ENCODE measurements at places on chromosomes 16 and 17. TPM values are rescaled to one million over a fixed set of nuclear protein-coding genes. Genes with fewer than 3 reads are reported as not detected.
A peak's percentile ranks its signal among the peaks of the same experiment; 100 is the strongest.

DNA sequence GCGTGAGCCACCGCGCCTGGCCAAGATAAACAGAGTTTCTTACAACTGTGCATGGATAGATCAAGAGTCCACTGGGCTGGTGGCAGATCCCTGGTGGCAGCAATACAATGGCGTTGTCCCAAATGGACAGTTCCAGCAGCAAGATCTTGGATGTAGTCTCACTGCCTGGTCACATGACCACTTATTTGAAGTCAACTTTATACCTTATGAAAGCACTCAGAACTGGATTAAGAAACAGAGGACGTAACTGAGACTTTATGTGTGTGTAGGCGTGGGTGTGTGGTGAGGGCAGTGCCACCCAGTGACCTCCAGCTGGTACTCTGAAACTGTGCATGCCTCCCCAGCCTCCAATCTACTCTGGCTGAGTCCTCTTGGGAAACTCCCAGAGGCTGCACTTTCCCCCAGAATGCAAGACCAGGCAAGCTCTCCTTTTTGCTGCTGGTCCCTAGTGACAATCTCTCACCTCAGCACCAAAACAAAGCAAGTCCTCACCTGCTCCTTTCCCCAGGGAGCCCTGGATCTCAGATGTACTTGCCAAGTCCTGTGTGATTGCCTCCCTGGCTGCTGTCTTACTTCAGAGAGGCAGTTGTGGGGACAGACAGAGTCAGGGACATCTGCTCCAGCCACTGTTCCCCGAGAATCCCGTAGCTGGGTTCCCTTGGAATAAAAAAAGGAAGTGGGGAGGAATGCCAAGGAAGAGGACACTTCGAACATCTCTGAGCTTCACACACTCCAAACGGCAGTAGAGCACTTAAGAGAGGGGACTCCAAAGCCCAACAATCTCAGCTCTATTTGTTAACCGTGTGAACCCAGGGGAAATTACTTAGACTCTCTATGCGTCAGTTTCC lies 11.7 kb upstream of the ST6GALNAC2 start:
- peak; percentile 64 for DNase-seq

GRCh38 chr16:49635591-49636581 lies 220.0 kb downstream of the ZNF423 start:
- DNase-seq = no peak

DNA sequence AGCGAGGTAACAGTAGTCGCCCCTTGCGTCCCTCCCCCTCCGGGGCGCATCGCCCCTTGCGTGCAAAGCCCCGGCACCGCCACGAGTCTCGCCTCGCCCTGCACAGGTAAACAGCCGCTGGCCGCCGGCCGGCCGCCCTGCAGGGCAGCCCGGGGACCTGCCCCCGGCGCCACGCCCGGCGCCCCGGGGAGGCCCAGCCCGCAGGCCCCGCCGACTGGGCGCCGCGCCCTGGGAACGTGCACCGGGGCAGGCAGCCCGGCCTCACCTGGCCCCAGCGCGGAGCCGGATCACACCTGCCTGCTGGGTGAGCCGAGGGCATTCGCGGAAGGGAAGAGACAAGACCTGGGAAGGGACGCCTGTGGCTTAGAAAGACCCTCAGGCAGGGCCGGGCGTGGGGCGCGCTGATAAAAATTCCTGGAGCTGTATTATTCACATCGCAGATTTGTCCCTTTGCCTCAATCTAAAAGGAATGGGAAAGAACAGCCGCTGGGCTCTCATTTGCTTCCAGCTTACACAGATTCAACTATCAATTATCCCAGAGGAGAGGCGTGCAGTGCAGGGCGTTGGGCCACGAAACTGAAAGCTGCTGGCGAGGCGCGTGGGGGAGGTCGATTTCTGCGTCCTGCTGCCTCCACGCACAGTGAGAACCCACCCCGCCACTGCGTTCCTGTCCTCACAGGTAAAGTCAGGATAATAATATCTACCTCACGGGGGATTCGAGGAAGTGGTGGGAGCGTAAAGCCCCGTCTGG lies 451.9 kb downstream of the SLC39A11 start:
- no peak for DNase-seq

GRCh38 chr16:29111421-29111820 lies 126.6 kb downstream of the LAT start:
- no peak for DNase-seq

DNA sequence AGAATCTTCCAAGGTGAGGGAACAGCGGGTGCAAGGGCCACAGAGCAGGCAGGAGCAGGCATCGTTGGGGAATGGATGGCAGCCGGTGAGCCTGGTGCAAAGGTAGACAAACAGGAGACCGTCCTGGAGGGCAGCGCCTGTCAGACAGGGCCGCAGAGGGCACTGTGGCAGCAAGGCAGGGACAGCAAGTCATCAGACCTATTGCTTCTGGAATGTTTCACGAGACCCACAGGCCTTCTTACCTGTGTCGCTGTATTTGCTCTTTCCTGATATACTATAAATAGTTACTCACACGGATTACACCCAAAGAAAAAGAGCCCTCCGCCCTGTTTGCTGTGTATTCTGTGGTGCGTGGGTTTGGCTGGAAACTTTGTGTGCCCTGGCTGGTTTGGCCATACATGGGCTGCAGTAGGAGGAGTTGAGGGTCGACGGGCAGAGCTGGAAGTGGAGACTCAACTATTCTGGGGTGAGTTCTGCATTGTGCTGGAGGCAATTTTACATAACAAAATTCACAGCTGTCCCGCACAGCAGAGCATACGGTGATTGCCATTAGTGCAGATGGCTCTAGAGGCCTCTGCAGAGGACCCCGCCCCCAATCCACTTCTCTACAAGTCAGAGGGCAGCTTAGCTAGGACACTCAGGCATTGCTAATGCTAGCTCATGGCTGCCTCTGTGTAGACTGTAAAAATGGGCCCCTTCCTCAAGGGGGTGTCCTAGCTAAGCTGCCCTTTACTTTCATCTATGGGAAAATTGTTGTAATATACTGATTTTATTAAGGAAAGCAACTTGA lies 18.6 kb upstream of the POLR3E start:
- no peak for DNase-seq

DNA sequence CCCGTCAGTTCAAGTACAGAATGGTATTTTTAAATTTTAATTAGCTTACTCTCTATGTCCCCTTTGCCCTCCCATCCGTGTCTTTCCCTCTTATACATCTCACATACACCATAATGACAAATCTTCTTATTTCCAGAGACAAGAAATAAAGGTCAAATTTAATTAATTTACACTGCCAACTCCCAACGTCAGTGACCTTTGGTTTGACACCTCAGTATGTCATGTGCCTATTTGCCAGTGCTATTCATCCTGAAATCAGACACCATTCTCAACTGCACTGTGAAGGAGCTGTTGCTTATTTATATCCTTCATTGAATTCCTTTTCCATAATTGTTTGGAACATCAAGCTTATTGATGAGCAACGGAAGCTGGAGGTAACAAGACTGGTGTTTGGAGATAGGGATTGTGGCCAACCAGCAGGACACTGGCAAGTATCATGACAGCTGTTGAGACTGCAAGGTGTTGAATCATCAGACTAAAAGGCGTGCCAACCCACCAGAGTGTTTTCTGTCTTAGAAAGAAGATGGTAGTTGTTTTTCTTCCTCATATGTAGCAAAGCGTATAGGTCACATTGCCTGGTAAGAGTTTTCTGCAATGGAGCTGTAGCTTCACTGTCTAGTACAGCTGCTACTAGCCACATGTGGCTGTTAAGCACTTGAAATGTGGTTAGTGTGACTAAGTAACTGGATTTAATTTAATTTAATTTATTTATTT lies 12.5 kb downstream of the CALCOCO2 start:
- no peak for DNase-seq

QPRT gene
- 20.0 TPM for total RNA-seq

EVI2B gene
- 2.6 TPM for total RNA-seq

OTOP3 gene
- not detected for total RNA-seq

HAS3 gene
- 2.9 TPM for total RNA-seq
